OCI-LY7 (cell line): ENCODE measurements at places on chromosomes 6 and 20.

GRCh38 chr6:138109042-138109997 is 2.1 kb upstream of the PERP start:
- peak; percentile 62 for DNase-seq

DNA sequence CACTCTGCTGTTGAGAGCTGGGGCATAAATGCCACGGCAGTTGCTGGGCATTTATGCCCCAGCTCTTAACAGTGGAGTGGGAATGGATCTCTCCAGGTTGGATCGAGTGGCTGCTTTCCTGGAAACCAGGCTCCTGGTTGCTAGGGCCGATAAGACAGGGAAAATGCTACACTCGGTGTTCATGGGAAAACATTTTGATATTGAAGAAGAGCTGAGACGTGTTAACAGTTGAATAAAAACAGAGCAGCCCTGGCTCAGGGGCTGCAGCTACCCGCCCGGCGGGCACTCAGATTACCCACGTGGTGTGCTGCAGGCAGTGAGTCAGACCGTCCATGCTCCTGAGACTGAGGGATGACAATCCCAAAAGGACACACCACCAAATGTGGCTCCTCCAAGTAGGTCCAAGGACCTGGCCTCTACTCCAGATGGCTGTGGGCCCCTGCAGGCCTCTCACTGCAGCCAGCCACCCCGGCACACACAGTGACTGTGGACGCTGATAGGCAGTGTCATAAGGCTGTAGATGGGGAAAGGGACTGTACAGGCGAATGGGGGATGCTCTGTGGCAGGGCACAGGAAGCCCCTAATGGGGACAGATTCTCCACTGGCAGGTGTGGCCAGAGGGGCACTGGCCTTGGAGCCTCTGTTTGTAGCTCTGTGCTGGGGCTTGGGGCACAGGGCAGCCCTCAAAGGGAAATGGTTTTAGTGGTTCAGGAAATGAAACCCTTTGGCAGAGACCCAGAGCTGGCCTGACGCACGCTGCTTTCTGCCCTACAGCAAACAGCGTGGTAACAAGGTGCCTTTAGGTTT is 237.8 kb downstream of the LY86 start:
- DNase-seq = no peak

DNA sequence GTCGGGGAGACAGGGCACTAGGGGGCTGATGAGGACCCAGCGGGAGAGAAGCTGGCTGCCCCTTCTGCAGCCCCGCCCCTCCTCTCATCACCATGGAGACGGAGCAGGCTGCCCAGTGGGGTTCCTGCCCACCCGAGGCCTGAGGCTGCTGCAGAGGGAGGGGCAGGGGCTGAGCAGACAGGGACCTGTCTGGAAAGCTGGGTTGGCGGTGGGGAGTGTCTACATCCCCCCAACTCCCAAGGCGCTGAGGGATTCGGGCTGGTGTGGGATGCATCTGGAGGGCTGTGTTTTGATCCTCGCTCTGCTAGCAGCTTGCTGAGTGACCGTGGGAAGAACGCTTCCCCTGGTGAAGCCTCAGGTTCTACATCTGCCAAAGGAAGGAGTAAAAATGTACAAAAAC is 1.2 kb upstream of the BPI start:
- no peak for DNase-seq

DNA sequence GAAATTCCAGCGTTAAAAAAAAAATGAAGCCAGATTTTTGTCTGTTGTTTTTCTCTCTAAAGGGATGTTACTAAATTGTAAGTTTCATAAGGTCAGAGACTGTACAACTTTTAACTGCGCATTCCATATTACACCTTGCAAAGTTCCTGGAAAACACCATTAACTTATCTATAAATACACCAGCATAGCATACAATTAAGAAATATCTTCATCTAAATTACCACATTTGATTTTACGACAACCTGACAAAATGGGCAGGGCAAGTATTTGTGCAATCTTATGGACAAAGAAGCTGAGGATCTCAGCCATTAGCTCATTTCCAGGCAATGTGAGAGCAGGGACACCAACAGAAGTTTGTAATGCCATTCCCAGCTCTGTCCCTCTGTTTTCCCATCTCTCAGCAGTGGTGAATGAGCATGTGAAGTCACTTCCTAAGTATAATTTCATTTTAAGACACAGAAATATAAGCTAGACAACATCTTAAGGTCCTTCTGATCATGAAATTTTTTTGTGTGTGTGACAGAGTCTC is 12.9 kb upstream of the GCM1 start:
- no peak for DNase-seq

GRCh38 chr6:24432611-24433010 is 29.9 kb downstream of the MRS2 start:
- no peak for DNase-seq

GRCh38 chr6:17086469-17086868 is 15.4 kb upstream of the STMND1 start:
- peak; percentile 2 for DNase-seq

DNA sequence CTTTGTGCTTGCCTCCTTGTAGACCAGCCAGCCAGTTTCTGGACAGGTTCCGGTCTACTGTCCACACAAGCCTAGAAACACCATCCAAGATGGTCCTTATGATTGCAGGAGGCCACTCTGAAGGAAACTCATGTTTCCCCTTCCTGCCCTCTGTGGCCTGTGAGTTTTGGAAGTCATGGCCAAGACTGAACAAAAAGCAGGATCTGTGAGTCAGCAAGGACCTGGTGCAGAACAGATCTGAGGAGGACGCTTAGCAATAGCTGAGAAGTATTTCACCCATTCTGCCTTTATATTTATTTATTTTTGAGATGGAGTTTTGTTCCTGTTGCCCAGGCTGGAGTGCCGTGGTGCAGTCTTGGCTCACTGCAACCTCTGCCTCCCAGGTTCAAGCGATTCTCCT is 134.6 kb upstream of the EEF1E1 start:
- no peak for DNase-seq

DNA sequence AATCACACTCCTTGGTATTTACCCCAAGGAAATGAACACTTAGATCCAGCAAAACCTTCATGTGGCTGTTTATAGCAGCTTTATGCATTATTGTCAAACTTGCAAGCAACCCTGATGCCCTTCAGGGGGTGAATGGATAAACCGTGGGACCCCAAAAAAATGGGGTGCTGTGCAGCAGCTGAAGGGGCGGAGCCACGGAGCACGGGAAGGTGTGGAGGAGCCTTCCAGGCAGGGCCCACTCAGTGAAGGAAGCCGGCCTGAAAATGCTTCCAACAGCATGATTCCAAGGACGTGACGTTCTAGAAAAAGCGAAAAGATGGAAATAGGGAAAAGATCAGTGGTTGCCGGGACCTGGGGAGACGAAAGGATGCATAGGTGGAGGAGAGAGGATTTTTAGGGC is 25.6 kb upstream of the FRMD1 start:
- DNase-seq = no peak

DNA sequence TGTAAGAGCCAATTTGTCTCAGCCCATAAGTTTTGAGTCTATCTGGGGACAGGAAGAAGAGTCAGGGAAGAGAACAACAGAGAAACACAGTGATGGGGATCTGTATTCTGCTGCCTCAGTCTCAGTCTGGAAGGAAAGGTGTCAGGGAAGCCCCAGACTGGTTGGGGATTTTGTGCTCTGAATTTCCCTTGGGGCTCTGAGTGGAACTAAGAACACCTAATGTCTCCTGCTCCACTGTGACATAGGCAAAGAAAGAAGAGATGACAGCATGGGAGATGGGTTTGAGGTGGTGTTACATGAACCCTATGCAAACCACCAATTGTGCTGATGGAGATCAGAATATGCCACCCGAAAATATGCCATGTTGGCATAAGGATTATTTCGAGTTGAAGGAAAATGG is 139.5 kb upstream of the MYLIP start:
- no peak for DNase-seq

DNA sequence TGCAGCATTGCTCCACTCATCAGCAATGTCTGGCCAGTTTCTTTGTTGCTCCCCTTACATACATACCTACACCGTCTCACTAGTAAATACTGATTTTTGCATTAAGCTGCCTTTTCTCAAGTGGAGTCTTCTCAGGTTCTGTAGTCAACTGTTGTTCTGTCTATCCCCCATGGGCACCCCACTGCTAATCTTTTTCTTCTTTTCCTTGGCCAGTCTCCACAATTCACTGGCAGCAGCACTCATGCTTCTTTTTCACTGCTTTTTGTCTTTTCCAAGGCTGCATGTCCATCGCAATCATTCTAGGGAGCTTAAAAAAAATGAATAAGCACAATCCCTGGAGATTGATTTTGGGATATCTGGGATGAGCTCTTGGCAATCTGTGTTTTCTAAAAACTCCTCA is 10.3 kb upstream of the ERVFRD-1 start:
- no peak for DNase-seq

GRCh38 chr6:122902326-122902725 is 93.7 kb upstream of the CLVS2 start:
- no peak for DNase-seq

- DNase-seq = no peak
These were observed 884 bp upstream of the CUTA start for GRCh38 chr6:33418690-33419291.

- DNase-seq = no peak
These were observed 18.9 kb downstream of the PERP start for GRCh38 chr6:138088326-138088762.

GRCh38 chr20:4335722-4336121 is 320.4 kb upstream of the RNF24 start:
- DNase-seq = no peak

GRCh38 chr6:80304014-80304413 is 197.5 kb downstream of the BCKDHB start:
- no peak for DNase-seq

- DNase-seq = no peak
These were observed 210.8 kb downstream of the TBC1D7 start for GRCh38 chr6:13117570-13117969.

- DNase-seq = no peak
These were observed 221.0 kb downstream of the SYNDIG1 start for GRCh38 chr20:24690408-24690807.

GRCh38 chr6:50891290-50891689 is 72.6 kb downstream of the TFAP2B start:
- DNase-seq = no peak

- no peak for DNase-seq
These were observed 19.1 kb downstream of the SLX4IP start for GRCh38 chr20:10454151-10454750.

DNA sequence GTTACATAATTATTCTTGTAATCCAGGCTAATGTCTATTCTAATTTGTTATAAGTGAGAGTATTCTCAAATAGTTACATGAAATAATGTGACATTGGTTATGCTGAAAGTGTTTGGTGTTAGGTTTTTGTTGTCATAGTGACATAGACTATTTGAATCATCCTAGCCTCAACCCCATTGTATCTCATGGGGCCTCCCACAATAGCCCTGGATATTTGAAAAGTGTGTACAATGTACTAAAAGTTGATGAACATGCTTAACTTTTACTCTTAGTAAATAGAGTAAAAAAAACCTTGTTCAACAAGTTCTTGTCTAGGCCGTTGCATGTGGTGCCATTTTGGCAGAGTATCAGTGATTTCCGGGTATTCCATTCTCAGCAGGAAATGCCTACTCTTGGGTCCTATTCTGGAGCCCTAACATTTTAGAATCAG is 83.0 kb downstream of the RTN4IP1 start:
- DNase-seq = no peak

DNA sequence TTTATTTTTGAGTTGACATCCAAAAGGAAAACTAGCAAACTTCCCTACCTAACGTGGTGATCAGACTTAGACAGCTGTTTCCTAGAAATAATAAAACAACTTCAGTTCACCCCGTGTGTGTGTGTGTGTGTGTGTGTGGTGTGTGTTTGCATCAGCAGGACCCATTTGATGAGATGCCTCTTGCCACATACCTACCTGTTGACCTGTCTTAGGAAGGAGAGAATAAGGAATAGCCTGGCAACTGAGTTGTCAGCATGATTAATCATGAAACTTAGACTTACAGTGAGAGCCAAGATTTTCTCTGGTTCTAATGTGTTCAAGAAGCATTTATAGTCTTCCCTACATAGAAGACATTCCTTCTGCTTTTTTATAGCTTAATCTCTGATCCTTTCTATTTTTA is 16.1 kb upstream of the PBOV1 start:
- DNase-seq = no peak

DNA sequence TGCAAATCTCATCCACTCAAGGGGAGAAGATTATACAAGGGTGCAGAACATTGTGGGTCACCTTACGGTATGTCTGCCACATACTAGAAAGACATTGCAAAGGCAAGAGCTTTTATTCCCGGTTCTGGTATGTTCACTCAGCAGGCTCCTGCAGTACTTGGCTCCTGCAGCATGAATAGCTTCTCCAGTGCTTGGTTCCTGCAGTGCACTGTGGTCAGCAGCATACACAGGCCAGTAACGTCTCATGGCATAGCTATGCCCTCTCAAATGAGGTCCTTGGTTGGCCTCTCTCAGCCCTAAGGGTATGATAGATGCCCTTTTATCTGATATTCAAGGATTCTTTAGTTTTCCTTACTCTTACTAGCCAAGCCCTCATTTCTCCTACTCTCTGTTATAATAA is 12.6 kb downstream of the TCP11 start:
- DNase-seq = no peak

GRCh38 chr6:97129106-97129505 is 153.9 kb downstream of the MMS22L start:
- DNase-seq = no peak

- DNase-seq = no peak
These were observed 170.9 kb downstream of the HIVEP2 start for GRCh38 chr6:142773859-142774648.

- no peak for DNase-seq
These were observed 13.6 kb downstream of the FBXO30 start for GRCh38 chr6:145801021-145801420.

GRCh38 chr20:59645761-59646171 is 41.4 kb downstream of the PHACTR3 start:
- no peak for DNase-seq

GRCh38 chr6:156957931-156958547 is 180.9 kb downstream of the ARID1B start:
- no peak for DNase-seq

- DNase-seq = no peak
These were observed 13.7 kb upstream of the FAM83C start for GRCh38 chr20:35305682-35306556.

- DNase-seq = no peak
These were observed 28.4 kb downstream of the COL19A1 start for GRCh38 chr6:69894578-69895347.

GRCh38 chr6:86456821-86457220 is 480.5 kb upstream of the HTR1E start:
- no peak for DNase-seq
